ENCODE measurements at places on chromosomes 6 and 20.

GRCh38 chr20:44411020-44411756, 55.7 kb downstream of the HNF4A start:
- DNase-seq = no peak

GRCh38 chr6:53628354-53629119, 37.0 kb downstream of the KLHL31 start:
- no peak for DNase-seq

DNA sequence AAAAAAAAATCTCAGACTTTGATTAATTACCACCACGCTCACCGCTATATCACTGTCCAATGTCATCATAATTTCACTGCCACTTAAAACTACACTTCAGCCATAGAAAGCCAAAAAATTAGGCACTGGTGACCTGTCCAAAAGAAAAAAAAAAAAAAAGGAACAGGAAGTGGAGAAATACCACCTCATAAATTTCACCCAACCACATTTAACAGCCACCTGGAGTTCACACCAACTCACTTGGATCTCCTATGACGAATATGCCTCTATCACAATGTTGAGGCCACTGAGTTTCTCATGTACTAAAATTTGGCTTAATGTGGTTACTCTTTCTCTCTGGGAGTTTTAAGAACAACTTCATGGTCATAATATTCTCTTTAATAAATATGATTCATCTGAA, 237.5 kb upstream of the RSPO3 start:
- DNase-seq = no peak

- DNase-seq = no peak
Observed at GRCh38 chr20:34129518-34130162, 17.6 kb upstream of the EIF2S2 start.

DNA sequence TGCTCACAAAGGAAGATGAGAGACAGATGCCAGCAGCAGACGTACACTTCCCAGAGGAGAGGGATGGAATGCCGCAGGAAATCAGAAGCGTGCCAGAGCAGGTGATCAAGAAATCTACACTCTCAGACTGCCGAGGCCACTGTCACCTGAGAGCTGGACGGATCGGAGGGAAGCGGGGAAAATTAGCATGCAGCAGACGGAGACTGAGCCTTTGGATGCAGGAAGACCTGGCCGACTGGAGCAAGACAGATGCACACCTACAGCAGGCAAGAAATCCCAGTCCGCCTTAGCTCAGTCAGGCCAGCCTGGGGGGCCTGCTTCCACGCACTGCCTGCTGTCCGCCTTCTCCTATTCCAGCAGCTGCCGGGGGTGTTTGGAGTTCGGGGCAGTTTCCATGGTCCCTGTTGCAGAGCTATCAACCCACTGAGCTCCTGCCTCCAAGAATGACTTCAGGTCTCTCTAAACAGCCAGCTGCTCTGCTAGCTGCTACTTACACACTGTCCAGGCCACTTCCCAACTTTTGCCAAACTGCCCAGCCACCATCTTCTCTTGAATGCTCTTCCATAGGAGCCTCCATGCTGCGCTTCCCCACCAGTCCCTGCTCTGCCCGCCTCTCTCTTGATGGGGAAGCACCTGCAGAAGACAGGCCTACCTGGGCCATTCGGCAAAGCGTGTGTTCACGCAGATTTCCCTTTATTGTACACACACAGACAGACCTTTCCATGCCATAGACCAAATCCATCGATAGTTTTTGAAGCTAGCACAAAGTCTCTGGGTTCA, 368.5 kb downstream of the ZFAND3 start:
- no peak for DNase-seq

GRCh38 chr6:44010411-44011349, 116.6 kb downstream of the MRPL14 start:
- DNase-seq = no peak

DNA sequence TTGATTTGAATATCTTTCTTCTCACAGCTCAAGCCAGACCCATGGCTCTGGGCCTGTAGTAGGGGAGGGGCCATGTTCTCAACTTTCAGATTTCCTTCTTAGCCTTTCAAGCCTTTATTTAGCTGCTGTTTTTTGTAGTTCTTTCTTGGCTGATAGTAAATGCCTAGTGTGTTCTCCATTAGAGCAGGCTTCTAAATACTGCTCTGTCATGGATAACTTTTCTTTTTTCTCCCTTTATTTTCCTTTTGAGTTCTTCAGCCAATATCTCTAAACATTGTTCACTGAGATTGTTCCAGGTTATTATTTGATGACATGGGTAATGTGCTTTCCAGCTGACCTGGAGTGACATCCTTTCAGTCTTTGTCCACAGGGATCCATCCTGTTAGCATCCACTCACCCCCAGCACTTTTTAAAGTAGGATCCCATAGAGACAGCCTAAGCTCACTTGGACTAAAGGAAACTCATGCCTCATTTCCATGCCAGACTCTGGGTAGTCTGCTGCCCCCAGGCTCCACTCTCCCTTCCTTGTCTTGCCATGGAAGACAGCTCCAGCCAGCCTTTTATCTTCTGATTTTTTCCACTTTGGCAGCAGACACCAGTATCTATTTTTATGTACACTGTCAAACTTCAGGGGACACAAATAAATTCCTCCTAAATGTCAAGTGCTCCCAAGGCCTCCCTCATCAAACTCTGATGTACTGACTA, 645.6 kb downstream of the RNF144B start:
- no peak for DNase-seq

- DNase-seq = no peak
Observed at GRCh38 chr6:100464903-100465700, at the start of gene SIM1. Gene SIM1, minus strand, starts transcription at chr6:100464921. Its CDS starts 1,453 bp downstream, at chr6:100463468.

DNA sequence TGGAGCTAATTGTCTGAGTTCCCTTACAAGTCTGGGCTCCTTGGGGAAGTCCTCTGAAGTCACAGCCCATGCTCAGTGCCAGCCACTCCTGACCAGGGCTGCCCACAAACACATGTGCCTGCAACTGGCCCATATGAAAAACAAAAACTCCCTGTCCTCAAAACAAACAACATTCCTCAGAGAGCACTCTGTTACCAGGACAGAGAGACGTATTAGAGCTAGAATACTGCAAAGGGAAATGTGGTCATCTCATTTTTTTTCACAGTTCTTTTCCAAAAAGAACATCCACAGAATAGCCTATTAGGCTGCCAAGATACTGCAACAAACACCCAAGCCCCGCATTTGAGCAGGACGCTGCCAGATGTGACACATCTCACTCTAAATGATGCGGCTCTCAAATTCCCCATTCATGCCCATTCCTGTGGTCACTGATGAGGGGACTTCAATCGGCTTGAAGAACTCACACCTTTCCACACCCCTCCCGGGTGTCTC, 71.1 kb downstream of the SLC22A23 start:
- DNase-seq = no peak

DNA sequence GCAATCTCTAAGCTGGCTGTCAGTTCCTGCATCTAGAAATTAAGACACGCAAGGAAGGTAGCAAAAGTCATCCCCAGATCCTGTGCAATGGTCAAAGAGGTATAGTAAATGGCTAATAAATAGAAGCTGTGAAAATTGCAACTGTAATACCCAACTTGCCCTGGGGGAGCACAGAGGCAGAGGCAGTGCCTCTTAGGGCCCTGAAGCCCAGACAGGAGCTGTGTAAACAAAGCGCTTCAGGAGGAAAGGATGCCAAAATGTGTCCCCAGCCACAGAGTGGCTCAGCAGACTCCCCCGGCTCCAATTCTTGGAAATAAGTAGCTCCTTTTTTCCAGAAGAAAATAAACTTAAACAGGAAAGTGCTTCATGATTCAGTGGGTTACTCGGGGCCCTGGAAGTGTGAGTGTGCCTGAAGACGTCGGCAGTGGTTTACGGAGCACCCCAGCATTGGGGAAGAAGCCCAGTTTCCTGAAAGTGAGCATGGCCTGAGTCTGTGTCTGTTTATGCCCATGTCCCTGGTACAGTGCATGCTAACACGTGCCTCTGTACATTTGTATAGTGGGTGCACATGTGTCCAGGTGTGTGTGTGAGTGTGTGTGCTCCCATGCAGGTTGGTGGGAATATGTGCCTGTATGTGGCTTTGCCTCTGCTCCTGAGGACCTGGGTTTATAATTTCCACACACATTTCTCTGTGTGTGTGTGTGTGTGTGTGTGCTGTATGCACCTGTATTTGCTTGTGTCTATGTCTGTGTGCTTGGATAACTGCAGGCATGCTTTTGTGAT, 246.7 kb downstream of the MAFB start:
- DNase-seq = no peak

- no peak for DNase-seq
Observed at GRCh38 chr20:63451821-63452220, 20.6 kb downstream of the KCNQ2 start.

GRCh38 chr6:106281661-106282060, 43.9 kb downstream of the ATG5 start:
- DNase-seq = no peak

- DNase-seq = no peak
Observed at GRCh38 chr6:155964544-155964943, 508.9 kb upstream of the NOX3 start.

GRCh38 chr6:56004426-56004825, 129.0 kb upstream of the BMP5 start:
- DNase-seq = no peak

GRCh38 chr20:60630609-60631008, 621.5 kb upstream of the CDH4 start:
- DNase-seq = no peak

GRCh38 chr20:11794525-11794924, 123.2 kb upstream of the BTBD3 start:
- no peak for DNase-seq

DNA sequence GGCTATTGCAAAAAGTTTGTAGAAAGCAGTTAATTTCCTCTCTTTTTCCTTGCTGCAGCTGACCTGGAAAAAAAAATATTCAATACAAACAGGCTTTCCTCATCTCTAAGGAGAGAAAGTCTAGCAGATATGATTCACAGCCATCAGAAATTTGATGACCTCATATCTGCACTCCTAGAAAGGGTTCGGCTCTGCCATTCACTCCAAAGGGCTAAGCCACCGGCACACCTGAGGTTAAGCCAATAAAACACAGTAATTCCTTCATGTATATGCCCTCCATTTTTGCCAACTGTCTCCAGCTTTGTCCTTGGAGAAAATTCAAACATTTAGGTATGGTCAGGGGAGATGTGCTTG, 18.7 kb upstream of the LY86 start:
- DNase-seq = no peak

GRCh38 chr20:17807651-17808050, 107.9 kb downstream of the BANF2 start:
- DNase-seq = no peak

- no peak for DNase-seq
Observed at GRCh38 chr20:16166737-16167136, 406.5 kb downstream of the KIF16B start.

GRCh38 chr6:10613077-10613476, 81.3 kb downstream of the C6orf52 start:
- no peak for DNase-seq
